ENCODE measurements at places on chromosomes 1 and 21. TPM values are rescaled to one million over a fixed set of nuclear protein-coding genes. Genes with fewer than 3 reads are reported as not detected.

DNA sequence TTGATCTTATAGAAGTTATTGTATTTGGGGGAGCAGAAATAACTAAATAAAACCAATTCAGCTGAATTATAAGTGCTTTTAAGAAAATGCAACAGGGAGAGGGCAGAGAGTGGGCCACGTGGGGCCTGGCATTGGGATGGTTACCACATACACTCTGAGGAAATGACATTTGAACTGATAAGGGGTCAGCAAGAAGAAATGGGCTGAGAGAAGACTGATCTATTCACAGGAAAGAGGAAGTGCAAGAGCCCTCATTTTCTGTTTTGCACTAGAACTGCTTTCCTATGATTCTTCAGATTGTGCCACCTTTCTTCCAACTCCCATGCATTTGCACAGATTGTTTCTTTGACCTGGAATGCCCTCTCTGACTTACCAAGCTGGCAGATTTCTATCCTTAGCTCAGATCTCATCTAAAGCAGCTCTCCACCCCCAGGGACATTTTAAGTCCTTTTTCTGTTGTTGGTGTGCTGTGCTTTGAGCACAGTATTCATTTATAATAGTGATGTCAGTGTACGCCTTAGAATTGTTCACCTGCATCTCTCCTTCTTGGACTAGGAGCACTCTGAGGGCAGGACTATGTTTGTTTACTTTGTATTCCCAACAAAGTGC lies 115.9 kb downstream of the FGGY start:
- DNase-seq: no peak

DNA sequence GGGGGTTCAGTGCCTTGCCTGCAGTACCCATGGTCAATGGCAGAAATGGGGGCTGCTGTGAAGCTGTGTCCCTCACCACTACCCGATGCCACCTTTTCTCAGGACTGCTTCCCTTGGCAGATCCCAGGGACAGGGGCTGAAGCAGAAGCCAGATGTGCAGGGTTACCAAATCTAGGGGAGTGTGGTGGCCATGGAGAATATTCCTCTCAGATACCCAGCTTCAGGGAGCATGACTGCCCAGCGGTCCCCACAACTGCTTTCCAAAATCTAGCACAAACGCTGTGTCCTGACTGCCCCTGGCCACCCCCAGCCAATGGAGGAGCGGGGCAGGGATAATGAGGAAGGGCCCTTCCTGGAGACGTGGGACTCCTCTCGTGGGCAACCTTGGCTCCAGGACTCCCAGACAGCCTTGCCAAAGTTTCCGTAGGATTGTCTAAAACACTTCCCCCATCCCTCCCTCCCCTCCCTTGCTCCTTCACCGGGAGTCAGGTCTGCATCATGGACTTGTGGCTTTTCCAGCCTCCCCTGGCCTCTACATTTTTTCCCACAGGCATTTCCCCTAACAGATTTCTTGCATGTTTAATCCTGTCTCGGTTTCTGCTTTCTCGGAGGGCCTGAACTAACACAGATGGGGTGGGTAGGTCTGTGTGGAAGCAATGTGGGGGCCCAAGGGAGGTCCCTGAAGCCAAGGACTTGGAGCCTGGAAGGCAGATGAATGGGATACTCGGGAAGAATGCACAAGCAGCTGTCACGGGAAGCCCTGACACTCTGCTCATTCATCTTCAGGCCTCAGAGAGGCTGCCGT lies 80.5 kb downstream of the OMA1 start:
- DNase-seq: no peak

DNA sequence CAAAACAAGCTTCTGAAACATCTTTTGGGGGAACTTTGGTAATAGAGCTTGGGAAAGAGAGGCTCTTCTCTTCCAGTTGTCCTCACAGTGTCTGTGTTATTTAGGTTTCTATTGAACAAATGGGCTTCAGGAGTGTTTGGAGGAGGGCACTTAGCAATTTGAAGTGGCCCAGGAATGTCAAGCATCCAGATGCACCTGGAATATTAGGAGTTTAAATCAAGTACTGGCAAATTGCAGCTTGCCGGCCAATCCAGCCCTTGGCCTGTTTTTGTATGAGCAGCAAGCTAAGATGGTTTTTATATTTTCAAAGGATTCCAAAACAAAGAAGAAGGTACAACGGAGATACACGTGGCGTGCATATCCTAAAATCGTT lies 94.7 kb downstream of the CCDC185 start:
- DNase-seq: no peak

- no peak for DNase-seq
Measured at GRCh38 chr1:34918977-34919561, 10.4 kb downstream of the DLGAP3 start.

DNA sequence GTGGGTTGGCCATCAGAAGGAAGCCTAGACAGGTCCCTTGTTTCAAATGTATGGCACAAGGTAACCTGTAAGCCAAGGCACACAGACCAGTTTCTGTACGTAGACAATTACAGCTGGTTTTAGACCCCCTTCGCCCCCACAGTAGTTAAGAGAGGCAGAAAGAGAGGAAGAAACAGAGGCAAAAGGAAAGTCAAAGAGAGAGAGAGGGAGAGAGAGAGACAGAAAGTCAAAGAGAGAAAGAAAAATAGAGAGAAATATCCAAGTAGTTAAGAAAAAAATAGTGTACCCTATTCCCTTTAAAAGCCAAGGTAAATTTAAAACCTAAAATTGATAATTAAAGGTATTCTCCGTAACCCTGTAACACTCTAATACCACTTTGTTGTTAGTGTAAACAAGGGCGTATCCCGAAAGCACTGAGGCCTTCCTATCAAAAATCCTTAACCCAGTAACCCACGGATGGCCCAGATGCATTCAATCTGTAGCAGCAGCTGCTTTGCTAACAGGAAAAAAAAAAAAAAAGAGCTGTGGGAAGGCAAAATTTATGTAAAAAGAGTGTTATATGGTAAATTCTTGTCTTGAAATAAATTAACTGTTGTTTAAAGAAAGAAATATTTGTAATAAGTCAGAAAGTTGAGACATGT lies 49.4 kb downstream of the ADCY10 start:
- DNase-seq: no peak

DNA sequence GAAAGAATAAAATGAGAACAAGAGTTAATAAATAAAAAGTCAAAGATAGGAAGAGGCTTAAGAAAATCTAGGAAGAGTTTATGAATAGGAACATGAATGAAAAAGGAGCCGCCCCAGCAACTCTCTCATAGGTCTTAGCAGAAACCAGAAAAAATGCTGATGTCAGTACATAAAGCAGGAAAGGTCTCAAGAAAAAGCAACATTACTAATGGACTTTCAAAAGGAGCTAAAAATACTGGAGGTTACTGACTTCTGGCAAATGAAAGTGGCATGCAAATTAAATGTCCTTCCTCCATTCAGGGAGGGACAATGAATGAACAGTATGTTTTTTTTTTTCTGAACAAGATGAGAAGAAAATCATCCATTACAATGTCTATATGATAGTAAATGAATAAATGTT lies 387.6 kb downstream of the BRINP2 start:
- no peak for DNase-seq

DNA sequence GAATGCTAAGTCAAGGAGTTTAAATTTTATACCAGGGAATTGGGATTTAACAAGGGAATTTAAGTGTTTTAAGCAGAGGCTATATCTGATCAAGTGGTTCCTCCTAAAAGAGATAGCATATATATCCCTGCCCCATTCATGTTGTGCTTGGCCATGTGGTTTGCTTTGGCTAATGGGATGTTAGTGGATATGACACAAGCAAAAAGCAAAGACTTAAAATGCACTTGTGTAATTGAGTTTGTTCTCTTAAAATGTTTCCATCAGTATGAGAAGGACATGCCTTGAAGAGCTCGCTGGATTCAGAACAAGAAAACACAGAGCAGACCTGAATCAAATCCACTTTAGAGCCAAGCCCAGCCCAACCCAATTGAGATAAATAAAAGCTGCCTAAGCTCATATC lies 22.4 kb downstream of the C1orf87 start:
- no peak for DNase-seq

GRCh38 chr1:234114648-234115307 lies 210.3 kb downstream of the SLC35F3 start:
- DNase-seq: peak; percentile 26

- peak; percentile 70 for DNase-seq
Measured at GRCh38 chr1:237864338-237865244, 26.1 kb downstream of the ZP4 start.

Gene CFH
- total RNA-seq: 151 TPM

Gene ASCL5
- total RNA-seq: 0.12 TPM

Gene CD53
- 39.4 TPM for total RNA-seq

All from mucosa of gallbladder (tissue), 1 donor.